ENCODE measurements at places on chromosomes 5 and 9.

DNA sequence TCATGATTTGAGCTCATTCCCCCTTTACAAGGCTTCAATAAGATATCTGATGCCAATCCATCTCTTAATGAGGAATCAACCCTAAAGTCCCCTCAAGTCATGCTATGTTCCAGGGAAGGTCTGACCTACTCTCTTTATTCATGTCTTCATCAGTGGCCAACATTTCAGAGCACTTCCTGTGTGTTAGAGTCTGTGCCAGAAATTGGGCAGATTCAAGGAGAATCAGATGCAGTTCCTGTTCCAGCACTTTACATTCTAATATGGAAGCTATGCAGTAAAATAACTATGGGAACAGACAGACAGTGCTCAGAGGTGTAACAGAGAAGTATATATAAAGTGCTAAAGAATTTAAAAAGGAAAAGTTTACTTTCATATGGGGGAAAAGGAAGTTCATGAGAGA lies 193.4 kb upstream of the NR4A3 start:
- DNase-seq: no peak

DNA sequence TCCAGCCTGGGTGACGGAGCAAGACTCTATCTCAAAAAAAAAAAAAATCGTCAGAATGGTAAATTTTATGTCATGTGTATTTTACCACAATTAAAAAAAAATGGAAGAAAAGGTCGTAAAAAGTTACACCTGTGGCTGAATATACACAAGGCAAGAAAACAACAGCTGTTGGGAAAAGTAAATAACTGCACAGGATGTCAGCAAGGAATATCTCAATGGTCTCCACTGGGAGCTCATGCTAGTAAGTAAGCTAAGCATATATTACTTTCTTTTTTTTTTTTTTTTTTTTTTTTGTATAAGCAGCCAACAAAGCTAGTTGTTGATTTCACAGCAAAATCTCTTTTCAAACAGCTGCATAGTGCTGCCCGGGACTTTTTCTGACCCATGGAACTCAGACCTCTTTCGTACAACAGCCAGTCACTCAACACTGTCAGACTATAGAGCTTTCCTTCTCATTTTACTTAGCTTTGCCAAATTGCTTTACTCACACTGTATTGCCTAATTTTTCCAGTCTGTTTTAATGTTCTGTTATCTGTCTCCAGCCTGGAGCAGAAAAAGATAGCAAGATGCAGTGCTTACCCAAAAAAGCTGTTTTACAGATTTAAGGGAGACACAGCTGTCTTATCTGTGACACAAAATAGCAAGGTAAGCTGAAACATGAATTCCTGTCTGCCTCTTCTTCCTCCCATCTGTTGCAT lies 175.9 kb downstream of the ENC1 start:
- DNase-seq: peak; percentile 18

DNA sequence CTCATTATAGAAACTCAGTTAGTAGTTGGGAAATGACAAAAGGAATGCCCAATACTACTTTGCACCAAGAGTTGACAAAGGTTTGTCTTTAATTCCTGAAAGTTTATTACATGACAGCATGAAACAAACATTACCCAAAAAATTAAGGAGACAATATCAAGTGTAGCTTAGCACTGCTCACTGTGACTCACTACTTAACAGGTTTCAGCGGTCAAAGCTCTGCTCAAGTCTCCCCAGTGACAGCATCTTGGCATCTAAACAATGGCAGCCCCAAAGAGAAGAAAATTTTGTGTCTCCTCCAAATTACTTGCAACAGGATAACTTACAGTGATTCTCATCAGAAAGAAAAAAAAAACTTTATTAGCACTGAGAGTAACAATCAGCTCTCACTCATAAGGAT lies 1030.2 kb downstream of the EFNA5 start:
- no peak for DNase-seq

- DNase-seq: no peak
These were observed 47.8 kb downstream of the LOX start for GRCh38 chr5:122030251-122030650.

GRCh38 chr5:178416206-178416882 lies 173.8 kb downstream of the COL23A1 start:
- DNase-seq: no peak

GRCh38 chr9:134779640-134780039 lies 101.0 kb upstream of the FCN2 start:
- DNase-seq: no peak

DNA sequence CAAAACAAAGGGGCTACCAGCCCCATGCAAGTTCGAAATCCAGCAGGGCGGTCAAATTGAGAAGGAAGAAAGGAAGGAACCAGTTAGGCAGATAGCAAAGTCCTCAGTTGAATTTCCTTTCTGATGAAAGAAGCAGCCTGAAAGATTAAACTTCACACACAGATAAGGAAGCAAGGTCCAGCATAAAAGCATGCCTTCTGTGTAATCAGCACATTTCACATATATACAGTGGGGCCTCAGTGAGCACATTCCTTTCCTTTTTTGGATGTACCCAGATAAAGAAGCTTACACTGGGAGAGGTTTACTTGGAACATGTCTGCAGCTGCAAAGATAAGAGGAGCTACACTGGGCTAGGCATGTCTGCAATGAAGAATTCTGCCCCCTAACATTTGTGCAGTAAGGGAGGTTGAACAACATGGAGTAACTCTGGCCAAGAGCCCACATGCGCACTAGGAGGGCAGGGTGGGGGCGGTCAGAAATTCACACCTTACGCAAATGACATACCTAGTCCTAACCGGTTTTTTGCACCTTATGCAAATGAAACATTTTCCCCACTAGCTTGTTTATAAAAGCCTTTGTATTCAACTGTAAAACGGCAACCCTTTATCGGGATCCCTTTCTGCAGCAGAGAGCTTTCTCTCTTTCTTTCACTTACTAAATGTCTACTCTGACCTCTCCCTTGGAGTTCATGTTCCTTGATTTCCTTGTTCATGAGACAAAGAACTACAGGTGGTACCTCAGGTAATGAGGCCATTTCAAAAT lies 149.7 kb upstream of the FBXL17 start:
- DNase-seq: no peak

- DNase-seq: no peak
These were observed 677.0 kb downstream of the TAF11L14 start for GRCh38 chr5:18311266-18311665.

DNA sequence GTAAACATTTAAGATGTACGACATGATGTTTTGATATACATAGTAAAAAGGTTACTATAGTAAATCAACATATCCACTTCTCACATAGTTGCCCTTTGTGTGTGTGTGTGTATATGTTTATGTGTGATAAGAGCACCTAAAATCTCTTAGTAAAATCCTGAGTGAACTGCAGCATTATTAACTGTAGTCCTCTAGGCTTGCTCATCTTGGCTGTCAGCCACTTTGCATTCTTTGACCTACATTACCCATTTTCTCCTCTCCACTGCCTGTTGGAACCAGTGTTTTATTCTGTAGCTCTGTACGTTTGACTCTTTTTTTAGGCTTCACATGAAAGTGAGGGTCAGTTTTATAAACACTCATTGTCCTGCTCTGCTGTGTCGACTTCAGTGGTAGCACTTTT lies 24.4 kb downstream of the C5orf22 start:
- no peak for DNase-seq

GRCh38 chr9:127935765-127936221 lies 1.9 kb downstream of the DPM2 start:
- DNase-seq: no peak

- no peak for DNase-seq
These were observed at the start of gene SV2C for GRCh38 chr5:76082772-76083554. Gene SV2C (plus strand): TSS chr5:76083383. CDS start chr5:76131751, 48,368 bp downstream.

GRCh38 chr5:82628364-82628910 lies 350.3 kb upstream of the RPS23 start:
- DNase-seq: no peak

DNA sequence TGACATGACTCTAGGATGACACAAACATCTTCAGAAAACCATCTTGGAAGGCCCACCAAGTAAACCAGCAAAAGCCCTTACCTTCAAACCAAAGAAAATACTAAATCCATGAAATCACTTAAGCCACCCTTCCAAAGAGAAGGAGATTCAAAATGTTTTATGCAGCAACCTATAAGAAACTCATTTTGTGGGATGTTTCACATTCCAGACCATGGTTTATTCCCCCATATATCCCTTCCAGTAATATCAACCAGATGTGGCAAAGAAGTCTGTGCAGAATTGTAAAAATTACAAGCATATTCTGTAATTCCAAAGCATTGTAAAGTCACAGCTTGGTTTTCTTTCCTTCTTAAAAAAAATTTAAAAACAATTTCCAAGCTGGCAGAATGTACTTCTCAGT lies 117.4 kb downstream of the SLIT3 start:
- no peak for DNase-seq

DNA sequence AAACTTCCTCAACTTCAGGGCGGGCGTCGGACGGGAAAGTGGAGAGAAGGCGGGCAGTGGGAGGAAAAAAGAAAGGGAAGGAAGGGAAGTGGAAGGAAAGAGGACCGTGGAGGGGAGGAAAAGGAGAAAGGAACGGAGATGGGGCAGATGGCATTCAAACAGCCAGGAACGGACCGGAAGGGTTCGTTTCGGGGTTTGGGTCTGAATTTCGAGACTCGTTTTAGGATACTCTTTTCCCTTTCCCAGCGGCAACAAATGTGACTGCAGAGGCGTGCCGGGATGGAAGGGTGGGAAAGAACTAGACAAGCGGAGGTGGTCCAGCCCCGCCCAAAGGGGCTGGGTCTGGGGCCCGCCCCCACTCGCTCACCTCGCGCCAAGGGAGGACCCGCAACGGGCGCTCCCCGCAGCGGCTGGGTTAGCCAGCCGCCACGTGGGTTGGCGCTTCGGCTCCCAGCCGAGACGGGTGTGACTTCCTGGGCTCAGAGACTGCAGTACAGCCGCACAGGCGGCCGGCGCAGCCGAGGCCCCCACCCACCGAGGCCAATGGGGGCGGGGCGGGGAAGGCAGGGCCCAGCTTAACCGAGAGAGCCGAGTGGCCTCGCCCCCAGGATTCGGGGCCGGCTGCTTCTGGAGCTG lies 2.7 kb downstream of the VCAN start:
- DNase-seq: peak; percentile 79

GRCh38 chr5:127223256-127223974 lies 67.2 kb upstream of the MEGF10 start:
- DNase-seq: no peak

Measured in NCI-H2081 (cell line).